ENCODE measurements at places on chromosomes 7 and 10.
A peak's percentile ranks its signal among the peaks of the same experiment; 100 is the strongest.

DNA sequence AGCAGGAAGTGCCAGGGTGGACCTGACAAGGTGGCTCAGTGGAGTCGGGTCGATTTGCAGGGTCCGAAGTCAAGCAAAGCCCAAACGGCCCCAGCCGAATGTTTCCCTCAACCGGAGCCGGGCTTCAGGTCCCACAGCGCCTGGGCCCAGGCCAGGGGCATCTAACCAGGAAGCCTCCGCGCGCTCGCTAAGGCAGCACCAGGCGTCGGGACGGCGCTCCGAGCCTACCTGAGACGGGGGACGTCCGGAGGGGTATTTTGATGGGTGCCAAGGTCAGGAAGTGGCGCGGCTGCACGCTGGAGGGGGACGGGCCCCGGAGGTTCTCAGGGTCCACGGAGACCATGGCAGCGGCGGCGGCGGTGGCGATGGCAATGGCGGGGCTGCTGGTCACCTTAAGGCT is 51.5 kb downstream of the TCERG1L start:
- DNase-seq = no peak

DNA sequence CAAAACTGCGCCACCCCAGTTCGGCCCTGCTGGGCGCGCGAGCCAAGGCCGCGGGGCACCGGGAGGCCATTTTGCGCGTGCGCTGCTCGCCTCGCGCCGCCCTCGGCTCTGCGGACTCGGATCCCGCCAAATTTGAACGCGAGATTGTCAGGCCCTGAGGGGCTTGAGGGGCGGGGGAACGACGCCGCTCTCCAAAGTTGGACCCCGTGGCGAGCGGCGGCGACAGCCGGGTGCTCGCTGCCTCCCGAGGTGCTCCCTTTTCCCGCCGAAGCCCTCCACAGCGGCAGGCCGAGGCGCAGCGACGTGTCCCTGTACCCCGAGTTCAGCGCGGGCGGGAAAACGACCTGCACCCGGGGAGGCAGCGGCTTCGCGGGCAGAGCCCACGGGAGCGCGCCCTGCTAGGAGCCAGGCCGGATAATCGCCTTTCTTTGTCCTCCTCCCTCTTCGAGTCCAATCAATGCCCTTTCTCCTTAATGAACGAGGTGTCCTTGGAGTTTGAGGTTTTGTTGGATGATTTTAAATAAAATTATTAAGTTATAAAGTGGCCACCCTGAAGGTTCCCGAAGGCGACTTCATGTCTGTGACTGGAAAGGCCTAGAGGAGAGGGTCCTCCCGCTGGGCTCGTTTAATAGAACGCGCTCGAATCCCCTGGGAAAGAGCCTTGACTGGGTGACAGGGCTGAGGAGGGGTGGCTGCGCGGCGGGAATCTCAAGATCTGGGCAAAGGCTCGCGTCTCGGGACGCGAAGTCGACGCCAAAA is 10.7 kb upstream of the SPAG6 start:
- DNase-seq = no peak

DNA sequence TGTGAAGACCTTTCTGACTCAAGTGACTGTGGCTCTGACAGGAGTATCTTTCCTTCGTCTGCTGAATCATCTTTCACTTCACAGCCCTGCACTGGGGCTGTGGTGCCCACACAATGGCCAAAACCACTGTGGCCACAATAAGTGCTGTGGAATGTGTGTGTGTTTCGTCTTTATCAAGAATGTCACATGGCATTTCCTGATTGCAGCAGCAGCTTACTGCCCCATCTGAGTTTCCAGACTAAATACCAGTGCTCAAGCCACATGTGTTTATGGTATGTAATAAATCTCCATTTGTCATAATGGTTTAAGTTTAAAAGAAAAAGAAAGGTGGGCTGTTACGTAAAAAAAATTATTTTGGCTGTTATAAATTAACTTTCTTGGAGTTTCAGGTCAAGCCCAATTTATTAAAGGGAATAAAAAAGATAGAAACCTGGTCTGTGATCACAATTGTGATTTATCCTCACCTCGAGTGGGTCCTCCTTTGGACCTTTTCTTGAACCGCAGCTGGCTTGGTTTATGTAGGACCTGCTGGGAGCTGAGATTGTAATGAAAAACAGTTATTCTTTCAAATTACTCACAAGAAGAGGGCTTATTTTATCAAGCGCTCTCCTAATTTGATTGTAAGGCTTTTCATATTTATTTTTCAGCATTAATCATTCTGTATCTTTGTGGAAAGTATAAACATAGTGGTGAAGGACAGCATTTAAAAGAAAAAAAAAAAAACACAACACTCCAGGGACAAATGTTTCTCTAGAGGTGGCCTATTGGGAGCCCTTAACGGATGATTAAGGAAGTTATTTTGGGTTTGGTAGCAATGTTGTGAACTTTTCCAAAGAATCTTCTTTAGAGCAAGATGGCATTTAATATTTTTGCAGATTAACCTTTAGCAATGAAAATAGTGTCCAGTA is 116.2 kb downstream of the LRMDA start:
- no peak for DNase-seq

DNA sequence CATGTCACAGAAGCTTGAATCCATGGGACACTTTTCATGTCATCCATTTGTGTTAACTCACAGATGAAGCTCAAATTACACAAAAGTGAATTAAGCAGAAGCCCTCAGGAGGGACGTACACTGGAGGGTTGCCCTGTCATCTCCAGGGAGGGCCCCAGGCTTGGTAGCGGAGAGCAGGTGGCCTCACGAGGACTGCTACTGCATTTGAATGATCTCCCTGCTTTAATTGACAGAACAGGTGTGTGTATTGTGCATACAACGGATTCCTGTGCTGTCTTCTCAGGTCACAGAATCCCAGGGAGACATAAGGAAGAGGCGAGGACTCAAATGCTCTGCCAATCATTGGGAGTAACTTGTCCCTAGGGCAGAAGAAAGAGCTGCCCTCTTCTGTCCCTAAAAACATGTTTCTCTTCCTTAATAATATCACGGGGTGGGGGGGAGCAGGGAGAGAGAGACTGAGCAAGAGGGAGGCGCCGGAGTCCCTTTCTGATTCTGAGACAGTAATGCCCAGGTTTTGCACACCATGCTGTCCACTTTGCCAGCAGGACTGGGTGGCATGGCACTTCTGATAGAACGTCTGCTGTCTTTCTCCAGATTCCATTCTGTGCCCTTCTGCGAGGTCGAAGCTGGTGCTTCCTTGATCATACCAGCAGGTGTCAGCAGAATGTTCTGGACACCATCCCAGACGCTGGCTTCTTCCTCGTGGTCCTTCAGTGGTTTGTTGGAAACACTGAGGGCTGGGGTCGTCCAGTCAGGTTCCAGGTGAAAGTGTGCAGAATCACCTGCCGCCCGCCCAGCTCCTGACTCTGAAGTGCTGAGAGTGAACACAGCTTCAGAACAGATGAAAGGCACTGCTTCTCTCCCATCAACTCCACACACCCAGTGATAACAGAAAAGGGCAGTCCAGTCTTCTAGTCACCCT is 26.2 kb upstream of the RASGEF1A start:
- DNase-seq = peak; percentile 56

DNA sequence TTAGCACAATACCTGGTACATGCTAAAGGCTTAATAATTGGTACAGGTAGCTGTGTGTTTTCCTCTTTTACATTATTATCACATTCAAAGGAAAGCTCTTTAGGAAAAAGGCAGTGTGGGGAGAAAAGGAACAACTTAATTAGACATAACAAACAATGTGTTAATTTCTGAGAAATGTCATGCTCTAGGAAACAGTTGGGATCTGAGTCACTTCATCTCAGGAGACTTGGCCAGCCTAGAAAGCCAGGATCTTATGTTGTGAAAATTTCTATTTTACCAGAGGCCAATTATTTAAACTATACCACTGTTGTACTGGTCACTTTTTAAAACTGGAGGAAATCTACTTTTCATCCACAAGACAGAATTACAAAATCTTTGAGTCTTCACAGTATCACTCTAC is 39.6 kb downstream of the ARMH3 start:
- no peak for DNase-seq

GRCh38 chr10:131625041-131625440 is 275.8 kb upstream of the PPP2R2D start:
- no peak for DNase-seq

DNA sequence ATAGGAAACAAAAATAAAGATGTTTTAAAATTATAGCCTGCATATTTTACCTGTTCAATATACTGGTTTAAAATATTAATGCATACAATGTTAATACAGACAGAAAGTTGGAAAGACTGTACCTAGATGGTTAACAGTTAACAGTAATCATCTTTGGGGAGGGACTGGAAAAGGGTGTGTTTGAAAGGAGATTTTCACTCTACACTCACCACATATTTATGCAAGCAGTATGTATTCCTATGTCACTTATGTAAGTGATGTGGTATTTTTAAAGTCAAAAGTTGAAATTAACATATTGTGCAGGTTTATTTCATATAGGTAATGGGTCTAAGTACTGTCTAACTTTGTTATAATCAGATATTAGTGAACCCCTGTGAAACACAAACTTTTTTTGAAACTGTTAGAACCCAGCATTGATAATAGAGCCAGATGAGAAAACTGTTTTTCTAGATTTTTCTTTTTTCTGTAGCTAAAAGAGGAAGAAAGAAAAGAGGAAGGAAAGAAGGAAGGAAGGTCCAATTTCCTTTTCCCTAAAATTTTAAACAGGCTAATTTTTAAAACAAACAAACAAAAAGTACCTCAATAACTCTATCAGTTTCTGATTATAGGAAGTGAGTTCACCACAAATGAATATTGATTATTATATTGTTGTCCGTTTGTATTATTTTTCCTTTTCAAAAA is 9.0 kb upstream of the STARD3NL start:
- no peak for DNase-seq

DNA sequence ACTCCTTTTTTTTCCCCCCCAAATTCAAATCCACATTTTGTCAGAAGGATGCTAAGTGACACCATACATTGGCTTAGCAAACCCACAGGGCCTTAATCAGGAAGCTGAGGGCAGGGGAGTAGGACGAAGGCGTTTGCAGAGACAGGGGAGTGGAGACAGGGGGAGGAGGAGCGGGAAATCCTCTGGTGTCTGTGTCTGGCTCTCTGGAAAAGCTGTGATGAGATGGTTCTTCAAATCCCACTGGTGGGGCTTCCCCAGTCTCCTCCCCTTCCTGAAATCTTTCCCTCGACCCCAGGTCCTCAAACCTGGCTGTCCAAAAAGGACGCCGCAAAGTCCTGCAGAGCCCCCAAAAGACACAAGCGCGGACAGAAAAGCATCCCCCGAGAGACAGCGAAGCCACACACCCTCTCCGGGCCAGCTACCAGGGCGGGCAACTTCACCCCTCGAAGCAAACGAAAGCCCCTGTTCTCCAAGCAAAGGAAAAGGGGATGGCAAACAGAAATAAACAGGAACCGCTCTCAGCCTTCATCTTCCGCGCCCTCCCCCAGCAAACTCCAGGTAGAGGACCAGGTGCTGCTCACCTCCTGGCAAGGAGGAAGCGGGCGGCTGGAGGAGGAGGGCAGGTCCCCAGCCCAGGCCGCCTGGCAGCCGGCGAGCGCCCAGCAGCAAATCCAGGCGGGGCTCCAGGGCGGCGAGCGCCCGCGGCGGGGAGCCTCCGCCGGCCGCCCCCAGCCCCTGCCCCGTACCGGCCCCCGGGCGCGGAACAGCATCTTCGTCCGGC is 520 bp downstream of the ELAPOR2 start:
- DNase-seq = no peak

GRCh38 chr10:67473850-67474633 is 222.0 kb downstream of the CTNNA3 start:
- DNase-seq = no peak

- DNase-seq = no peak
These were observed 56.5 kb upstream of the PAPSS2 start for GRCh38 chr10:87603196-87603595.

DNA sequence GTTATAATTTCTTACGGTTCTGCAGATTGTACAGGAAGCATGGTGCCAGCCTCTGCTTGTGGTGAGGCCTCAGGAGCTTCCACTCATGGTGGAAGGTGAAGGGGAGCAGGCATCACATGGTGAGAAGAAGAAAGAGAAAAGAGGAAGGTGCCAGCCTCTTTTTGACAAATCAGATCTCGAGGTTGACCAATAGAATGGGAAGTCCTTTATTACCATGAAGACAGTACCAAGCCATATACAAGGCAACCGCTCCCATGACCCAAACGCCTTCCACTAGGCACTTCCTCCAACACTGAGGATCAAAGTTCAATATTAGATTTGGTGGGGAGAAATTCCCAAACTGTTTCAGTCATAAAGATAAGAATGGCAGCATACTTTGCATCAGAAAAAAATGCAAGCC is 502.8 kb downstream of the GLRX3 start:
- no peak for DNase-seq

DNA sequence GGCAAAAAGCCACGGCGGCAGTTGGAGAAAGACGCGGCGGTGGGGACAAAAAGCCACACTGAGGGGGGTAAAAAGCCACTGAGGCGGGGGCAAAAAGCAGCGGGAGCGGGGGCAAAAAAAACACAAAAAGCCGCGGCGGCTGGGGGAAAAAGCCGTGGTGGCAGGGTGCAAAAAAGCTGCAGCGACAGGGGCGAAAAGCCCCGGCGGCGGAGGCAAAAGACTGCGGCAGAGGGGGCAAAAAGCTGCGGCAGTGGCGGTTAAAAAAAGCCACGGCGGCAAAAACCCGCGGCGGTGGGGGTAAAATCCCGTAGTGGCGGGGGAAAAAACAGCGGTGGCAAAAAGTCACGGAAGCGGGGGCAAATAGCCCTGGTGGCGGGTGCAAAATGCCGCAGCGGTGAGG is 527.3 kb downstream of the ZNF33B start:
- DNase-seq = no peak

- DNase-seq = no peak
These were observed 164.7 kb downstream of the CAMK1D start for GRCh38 chr10:12513775-12514673.

- no peak for DNase-seq
These were observed 195.0 kb upstream of the AGK start for GRCh38 chr7:141356161-141356560.

GRCh38 chr7:147245274-147245673 is 1128.7 kb downstream of the CNTNAP2 start:
- DNase-seq = no peak

GRCh38 chr10:83673316-83673715 is 466.0 kb upstream of the GHITM start:
- DNase-seq = no peak

DNA sequence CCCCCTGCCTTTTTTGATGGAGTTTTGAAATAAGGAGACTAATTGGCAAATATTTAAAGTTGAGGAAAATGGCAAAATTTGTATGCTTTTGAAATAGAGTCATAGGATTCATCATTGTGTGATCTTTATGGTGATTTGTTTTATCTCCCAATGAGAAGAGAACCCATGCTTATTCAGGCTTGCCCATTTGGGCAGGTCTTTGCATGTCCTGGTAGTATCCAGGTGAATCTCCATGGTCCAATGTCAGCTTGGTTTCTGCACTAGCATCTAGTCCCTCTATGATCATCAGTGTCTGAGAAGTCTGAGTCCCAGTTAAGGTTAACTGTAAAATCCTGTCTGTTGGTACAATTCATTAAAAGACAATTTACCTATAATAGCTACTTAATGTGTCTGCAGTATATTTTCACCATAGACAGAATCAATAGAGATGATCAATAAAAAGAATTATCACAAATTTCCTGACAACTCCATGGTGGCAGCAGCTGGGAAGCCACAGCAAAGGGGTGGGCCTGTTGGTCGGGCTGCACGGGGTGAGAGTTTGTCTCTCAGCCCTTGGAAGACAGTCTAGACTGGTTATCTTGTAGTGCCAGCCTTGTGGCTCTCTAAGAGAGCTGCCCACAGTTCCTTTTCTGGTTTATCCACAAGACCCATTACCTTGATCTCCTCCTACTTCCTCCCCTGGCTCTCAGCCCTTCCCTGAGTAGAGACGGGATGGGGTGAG is 22.2 kb upstream of the BMPER start:
- no peak for DNase-seq

- DNase-seq = no peak
These were observed 23.2 kb downstream of the UNCX start for GRCh38 chr7:1255817-1256340.

- DNase-seq = no peak
These were observed 133.6 kb downstream of the CUBN start for GRCh38 chr10:16995867-16996529.
